ELR (cell line): ENCODE measurements at places on chromosomes 4 and X.

DNA sequence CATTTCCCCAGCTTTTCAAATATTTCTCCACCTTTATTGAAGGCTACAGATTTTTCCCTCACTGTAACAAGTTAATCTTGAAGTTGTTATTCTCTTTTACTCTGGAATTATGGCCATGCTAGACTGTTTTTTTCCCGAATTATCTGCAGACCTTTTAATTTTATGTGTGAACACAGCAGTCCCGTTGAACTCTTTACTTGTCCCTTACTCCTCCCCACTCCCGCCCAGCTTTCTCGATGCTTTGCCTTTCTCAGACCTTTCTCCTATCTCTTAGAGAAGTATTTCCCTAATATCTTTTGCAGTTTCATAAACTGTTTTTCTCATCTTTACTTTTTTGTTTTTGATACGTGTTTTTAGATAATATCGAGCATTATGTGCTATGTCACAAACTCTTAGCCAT, 776 bp downstream of the CEP44 start:
- DNase-seq: no peak

DNA sequence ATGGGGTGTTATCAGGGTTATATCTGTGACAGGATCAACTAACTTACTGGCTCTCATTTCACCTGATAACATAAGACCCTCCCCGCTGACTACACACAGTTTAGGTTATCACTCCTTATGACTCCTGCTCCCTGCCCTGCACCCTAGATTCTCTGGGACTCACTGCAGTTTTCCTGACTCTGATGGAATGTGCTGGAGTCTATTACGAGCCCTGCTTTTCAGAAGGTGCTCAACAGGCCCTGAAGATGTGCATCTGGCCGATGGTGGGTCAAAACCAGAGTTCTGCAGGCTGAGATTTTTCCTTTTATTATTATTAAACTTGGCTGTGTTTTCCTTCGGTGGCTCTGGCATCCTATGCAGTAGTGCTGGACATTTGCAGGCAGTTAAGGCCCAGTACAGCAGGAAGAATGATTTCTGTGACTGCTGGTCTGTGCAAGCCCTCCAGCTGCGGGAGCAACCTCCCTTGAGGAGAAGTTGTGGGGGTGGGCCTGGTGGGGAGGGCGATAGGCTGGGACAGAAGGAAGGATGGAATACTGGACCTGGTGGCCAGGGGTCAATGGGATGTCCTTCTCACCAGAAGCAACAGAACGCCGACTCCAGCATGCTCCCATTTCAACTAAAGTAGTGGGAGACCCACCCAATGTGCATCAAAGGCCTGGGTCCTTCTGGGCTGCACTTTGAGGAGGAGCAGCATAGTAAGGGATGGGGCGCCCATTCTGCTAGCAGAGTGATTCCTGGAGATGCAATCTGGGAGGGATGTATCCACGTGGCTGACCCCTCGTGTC, 11.0 kb downstream of the SOD3 start:
- no peak for DNase-seq

- peak; percentile 46 for DNase-seq
Observed at GRCh38 chr4:77358315-77358928, 201.4 kb downstream of the CCNG2 start.

DNA sequence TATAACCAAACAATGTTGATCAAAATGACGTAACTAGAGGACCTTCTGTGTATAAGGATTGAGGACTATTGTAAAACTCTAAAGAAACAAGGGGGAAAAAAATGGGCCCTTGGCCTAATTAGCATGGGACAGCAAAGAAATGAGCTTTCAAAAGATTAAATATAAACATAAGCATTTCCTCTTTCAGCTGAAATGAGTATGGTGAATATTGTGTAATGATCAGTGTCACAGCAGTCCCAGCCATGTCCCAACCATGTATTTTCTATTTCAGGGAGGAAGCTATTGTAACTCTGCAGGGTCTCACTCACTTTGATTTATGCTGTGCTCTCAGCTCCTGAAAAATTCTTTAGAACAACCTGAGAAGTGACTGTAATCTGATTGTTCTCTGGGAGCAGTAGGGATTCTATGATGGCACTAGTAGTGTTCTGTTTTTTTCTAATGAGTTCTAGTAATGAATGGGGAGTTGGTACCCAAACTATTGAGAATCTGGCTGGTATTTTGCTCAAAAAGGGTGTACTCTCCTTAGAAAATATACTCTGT, 25.8 kb downstream of the ANXA10 start:
- no peak for DNase-seq

DNA sequence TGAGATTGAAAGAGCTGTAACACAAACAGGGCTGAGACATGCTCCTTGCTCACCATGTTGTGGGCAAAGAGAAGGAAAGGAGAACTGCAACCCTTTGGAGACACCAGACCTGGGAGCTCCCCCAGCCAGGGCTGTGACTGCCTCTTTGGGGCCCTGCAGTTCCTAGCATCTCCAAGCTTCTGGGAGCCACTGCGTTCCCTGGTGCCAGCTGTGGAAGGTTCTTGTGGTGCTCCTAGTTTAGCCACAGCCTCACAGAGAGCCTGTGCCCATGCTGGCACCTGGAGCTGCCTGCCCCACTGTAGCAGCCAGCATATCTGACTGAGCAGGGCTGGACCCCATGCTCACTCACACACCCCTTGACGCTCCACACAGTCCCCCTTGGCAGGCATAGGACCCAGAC, 141.7 kb downstream of the PDHA2 start:
- no peak for DNase-seq

GRCh38 chr4:76984127-76984526, 34.6 kb downstream of the SEPTIN11 start:
- DNase-seq: peak; percentile 73

DNA sequence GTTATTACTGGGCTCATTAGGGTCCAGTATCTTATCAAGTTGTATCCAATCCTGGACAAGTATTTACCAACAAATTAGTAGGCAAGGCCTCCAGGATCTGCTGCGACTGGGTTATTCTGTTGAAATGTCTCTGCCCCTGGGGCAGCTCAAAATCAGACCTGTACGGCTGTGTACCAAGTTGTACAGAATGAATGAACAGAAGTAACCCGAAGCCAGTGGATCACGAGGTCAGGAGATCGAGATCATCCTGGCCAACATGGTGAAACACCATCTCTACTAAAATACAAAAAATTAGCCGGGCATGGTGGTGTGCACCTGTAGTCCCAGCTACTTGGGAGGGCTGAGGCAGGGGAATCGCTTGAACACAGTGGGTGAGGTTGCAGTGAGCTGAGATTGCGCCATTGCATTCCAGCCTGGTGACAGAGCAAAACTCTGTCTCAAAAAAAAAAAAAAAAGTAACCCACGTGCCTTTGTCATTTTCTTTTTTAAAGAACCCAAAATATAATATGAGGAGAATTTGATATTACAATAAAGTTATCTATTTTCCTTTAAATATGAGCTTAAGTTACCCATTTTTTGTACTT, 127.3 kb downstream of the CBR4 start:
- peak; percentile 69 for DNase-seq

- no peak for DNase-seq
Observed at GRCh38 chr4:85607624-85608023, 132.7 kb downstream of the ARHGAP24 start.

DNA sequence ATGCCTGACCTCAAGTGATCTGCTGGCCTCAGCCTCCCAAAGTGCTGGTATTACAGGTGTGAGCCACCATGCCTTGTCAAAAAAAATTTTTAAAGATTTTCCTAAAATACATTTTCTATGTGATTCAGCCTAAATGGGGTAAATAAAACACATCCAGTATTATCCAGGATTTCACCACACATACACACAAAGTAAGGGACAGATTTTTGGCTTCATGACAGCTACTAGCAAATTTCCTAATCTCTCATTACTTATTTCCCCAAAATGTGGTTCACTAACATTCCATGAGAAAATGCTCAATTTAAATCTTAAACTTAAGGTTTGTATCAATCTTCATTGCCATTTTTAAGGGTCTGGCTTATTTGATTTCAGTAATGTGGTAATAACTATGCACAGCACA, 348.5 kb upstream of the INTU start:
- no peak for DNase-seq

DNA sequence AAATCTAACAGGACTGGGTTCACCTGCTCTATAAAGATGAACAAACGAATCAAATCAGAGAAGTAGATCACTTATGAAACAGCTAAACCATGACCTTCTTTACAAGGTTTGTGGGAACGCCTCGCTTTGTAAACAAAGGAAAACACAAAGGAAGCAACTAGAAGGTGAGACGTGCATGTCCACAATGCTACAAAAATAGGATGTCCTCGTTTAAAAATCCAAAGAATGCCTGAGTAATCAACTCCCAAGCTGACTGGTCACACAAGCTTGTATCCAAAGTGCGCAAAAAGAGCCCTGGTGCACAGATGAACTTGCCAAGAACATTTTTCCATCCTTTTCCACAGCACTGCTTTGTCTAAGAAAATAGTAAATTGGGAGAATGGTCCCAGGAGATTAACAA, 6.3 kb upstream of the SH3KBP1 start:
- DNase-seq: peak; percentile 66

GRCh38 chr4:68589790-68590189, 13.7 kb upstream of the UGT2B17 start:
- DNase-seq: no peak

- DNase-seq: peak; percentile 58
Observed at GRCh38 chr4:184648313-184649025, 778 bp downstream of the CASP3 start.

GRCh38 chrX:149002320-149002719, 501.9 kb downstream of the AFF2 start:
- DNase-seq: no peak

GRCh38 chr4:101221294-101221693, 126.0 kb downstream of the PPP3CA start:
- DNase-seq: no peak

DNA sequence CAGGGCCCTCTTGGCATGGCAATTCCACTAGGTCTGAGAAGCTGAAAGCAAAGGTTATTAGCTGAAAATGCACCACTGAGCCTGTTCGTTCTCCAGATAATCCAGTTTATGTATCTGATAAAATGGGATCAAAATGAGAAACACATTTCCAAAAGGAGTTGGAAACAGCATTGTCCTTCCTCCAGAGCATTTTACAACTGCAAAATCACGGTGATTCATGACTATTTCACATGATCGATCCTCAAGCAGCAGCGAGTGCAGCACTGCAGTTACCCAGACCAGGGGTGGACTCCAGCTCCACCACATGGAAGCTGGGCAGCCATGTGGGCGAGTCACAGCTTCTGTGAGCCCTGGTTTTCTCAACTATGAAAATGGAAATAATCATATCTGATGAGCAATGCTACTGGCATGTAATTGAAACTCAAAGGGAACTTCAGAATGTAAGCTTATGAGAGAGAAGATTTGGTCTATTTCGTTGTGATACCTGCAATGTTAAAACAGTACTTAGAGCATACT, 78.7 kb upstream of the MSX1 start:
- peak; percentile 69 for DNase-seq

DNA sequence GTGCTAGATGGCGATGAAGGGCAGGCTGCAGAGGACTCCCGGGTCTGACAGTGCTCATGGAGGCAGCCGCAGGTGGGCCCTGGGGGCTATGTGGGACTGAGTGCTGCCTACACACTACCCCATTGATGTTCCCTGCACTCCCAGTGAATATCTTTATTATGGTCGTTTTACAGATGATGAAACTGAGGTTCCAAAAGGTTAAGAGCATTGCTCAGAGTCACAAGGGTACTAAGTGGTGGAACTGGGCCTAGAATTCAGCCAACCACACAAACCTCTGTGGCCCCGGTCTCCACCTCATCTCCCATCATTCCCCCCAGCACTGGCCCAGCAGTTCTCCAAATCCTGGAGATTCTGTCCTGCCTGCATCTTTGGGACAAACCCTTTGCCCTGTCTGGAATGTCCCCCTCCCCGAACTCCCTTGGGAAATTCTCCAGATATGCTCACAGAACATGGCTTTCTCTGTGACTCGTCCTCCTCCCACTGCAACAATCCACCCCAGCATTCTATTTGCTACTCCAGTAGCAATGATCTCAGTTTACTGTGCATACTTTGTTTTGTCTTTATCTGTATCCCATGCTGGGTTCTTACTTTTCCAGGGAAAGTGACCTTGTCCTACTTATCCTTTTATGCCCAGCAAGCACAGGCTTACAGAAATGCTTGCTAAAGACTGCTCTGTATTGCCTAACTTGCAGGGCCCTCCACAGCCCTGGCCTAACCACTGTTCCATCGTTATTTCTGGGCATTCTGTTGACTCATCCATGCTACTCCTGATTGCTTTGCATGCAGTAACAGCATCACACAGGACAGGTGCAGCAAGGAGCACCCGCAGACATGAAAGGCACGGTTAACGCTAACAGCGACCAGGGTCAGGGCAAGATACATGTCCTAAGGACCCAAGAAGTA, 14.0 kb downstream of the PNMA6F start:
- DNase-seq: no peak
